Foreskin keratinocyte (primary cell): ENCODE measurements at places on chromosomes 5 and 9.
A peak's percentile ranks its signal among the peaks of the same experiment; 100 is the strongest.

DNA sequence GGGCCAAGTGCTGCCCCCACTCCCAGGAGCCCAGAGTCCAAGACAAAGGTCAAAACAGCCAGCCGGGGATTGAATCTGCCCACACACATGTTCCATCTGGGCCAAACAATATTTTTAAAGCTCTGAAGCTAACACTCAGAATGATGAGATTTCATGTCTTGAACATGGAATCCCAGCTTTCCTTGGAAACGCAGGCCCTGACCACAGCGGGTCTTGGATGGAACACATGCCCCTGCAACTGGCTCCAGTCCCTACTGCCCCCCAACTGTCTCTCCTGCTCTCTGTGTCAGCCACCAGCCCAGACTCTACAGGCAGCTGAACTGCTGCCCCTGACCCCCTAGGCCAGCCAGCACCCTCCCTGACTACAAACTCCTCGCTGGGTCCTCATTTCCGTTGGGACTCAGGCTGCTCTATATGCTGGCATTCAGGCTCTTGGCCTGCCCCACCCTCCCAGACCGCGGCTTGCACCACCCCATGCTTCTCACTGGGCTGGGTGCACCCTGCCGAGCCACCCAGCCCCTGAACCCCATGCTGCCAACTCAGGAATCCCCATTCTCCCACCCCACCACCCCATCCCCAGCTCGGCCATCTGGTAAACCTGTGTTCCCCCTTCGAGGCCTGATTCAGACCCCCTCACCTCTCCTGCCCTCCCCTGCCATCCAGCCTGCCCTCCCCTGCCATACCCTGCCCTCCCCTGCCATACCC, 71.7 kb downstream of the ADAMTS2 start:
- DNase-seq, result no peak

DNA sequence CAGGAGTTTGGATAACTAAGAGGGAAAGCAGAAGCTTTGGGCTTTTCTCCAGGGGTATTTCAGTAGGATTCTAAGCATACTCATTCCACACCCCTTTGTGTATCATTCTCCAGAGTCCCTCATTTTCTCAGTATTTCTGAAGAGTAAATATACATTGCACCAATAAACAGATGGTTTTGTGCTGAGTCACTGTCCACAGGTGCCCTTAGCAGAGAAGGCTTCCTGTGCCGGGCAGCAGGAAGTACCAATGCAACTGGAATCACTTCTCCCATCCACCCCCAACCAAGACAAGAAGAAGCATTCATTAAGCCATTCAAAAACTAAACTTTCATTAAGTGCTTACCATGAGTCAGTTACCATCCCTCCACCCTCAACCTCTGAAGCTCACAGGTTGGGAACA, 3.6 kb upstream of the CCNJL start:
- DNase-seq, result peak; percentile 88

- no peak for DNase-seq
Measured at GRCh38 chr9:20002011-20002410, 213.2 kb upstream of the SLC24A2 start.

DNA sequence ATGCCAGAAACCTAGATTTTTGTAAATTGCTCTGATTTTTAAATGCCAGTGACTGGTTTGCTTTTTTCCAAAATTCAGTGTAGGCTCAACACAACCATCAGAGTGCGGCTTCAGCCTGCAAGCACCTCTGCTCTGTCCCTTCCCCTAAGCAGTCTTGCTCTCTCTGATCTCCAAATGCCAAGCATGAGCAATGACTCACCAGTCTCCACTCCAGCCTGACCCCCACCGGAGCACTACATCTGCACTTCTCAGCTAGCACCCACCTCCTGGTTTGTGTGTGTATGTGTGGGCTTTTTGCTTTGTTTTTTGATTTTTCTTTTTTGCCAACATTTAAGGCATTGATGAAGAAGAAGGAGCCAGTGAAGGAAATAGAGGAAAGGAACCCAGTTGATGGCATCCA, 61.4 kb upstream of the ADRA1B start:
- no peak for DNase-seq

- no peak for DNase-seq
Measured at GRCh38 chr5:143433670-143434069, 30.2 kb upstream of the NR3C1 start.

GRCh38 chr5:88262116-88262515, 6.5 kb downstream of the TMEM161B start:
- peak; percentile 52 for DNase-seq

DNA sequence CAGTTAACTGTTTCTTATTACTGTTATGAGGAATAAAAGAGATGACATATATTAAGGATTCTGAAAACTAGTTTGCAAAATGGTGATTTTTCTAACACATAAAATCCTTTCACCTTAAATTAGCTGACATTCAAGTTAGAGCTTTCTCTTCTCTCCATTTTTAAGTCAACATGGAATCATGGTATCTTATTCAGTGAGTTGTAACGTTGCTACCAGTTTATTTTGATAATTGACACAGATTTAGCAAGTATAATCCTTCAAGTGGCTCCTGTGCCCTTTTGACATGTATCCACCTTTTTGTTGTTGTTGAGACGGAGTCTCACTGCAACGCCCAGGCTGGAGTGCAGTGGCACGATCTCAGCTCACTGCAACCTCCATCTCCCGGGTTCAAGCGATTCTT, 58.5 kb downstream of the CSNK1A1 start:
- DNase-seq, result no peak

DNA sequence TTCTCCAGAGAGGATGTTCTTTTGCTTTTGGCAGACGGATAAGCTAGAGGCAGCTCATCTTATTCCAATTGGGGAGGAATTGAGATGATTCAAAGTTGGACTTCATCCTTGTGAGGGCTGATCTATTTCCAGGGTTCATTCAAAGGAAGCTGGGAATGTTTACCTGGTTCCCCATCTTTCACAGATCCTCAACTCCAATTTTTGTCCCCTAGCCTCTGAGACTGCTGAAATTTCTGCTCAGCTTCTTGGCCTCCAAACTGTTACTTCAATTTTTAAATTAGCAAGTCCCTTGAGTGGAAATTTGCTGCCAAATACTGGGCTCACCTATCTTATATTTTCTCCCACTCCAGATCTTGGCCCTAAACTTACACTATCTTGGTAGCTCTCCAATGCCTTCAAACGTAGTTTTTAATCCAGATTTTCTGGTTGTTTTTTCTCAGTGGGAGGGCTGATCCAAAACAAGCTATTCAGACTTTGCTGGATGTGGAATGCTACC, 93.9 kb upstream of the NEK6 start:
- DNase-seq, result no peak

GRCh38 chr5:976849-977751, 31.5 kb upstream of the NKD2 start:
- no peak for DNase-seq

DNA sequence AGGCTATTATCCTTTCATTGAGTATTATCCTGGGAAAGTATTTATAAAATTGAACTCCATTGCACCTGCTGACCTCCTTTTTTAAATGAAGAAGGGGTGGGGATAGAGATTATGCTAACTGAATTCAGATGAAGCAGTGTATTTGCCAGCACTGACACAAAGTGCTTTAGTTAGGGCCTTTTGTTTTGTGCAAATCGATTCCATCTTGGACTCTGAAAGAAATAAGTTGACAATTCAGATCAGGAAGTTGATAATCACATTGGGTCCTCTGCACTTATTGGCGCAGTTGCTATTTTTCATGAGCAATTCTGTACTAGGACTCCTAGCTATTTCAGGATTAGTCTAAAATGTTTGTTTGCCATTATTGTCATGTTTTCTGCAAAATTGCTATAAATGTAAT, 101.6 kb upstream of the FSD1L start:
- no peak for DNase-seq

DNA sequence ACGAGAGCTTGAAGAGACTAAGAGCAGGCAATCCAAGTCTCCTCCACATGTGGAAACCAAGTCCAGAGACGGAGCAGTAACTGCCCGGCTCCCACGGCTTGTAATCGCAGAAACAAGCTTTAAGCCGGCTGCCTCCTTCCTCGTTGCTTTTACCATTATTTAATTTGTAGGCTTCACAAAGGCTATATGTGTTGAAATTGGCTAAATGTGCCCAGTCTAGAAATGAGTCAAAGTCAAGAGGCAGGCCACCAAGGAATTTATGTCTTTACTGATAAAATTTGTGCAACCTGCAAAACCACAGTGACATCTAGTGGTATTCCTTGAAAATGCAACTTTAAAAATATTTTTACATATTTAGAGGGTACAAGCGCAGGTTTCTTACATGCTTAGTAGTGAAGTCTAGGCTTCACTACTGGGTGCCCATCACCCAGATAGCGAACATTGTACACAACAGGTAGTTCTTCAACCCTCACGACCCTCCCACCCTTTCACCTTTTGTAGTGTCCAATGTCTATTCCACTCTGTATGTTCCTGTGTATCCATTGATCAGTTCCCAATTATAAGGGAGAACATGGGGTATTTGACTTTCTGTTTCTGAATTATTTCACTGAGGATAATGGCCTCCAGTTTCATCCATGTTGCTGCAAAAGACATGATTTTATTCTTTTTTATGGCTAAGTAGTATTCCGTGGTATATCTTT, 33.5 kb upstream of the EBF1 start:
- peak; percentile 38 for DNase-seq

- DNase-seq, result peak; percentile 80
Measured at GRCh38 chr5:79074641-79075040, 5.1 kb downstream of the BHMT2 start.

- no peak for DNase-seq
Measured at GRCh38 chr9:121527371-121527770, 27.7 kb upstream of the GGTA1 start.

- no peak for DNase-seq
Measured at GRCh38 chr5:59130431-59130830, 547.6 kb downstream of the RAB3C start.

- peak; percentile 9 for DNase-seq
Measured at GRCh38 chr5:164433106-164433870, 927.9 kb downstream of the MAT2B start.

DNA sequence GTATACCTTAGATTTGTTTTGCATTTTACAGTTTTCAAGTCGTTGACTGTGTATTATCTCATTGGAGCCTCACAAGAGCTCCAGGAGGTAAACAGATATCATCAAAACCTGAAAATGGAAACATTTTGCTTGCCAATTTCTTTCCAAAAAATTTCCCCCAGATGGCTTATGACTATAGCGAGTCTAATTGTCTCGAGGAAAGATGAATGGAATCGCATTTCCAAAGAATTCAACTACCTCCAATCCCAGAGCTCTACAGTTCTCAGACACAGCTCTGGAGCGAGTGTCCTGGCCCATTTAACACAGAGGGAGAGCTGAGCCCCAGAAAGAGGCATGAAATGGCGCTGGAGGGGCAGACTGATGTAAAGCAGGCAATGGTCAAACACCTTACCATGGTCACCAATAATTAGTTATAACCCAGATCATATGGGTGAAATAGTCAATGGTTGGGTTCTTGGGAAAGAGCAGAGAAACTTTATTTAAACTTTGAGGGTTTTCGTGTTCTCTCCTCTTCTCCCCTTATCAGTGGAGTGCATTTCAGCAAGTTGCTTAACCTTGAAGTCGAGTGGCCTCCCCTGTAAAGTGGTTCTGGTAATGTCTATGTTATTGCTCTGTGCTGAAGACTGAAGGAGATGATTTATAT, 168.2 kb downstream of the ZDHHC21 start:
- no peak for DNase-seq

DNA sequence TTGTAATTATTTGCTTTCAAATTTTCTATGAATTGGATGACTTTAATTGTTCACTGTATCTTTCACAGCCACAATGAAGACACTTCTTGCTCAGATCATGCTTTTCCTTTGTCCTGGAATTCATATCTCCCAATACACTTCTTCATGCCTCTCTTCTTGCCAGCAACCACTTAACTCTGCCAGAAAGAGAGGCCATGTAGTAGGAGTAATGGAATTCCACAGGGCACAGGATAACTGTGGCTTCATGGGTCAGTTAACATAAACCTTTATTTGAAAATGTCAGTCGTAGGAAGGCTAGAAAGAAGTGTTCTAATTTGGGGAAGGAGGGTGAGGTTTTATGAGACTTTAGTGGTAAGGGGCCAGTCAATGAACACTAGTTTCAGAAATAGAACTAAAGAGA, 190.3 kb downstream of the TMEM167A start:
- no peak for DNase-seq

DNA sequence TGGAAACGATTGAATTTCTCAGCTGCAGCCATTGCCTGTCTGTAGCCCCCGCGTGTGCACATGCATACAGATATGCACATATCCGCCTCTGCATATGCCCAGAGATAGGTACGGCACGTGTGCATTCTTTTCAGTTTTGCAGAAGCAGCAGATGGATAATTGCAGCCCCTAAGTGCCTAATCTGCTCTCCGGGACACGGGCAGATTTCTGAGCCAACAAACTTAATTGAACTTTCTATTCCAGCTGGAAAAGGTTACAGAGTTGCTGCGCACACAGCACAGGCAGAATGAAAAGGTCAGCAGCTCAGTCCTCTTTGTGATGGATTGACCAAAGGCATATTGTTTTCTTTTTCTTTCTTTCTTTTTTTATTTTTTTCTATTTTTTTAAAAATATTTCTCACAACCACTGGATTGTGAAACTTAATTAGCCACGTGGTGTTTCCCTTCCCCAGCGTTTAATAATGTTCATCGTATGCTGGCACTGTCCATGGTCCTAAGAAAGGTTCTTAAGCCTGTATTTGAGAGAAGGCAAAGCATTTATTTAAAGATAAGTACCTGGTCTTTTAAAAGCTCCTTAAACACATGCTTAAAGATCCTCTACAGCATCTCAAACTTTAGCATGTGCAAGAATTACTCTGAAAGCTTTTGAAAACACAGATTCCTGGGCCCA, 270.2 kb upstream of the BRINP1 start:
- DNase-seq, result no peak

DNA sequence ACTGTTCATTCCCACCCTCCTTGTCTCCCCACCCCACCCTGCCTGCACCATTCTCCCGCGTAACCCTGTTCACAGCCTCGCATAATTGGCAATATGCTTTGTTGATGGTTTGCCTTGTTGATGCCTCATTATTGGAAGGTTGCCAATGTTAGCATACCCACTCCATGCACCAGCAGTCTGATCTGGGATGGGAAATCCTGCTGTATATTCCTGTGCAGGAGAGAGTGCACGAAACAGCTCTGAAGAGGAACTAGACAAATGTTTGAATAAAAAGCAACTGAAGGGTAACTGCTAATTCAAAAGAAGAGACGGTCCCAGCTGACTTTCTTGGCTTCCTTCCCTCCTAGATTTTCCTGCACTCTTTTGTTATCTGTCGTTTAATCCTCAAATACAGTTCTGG, 271.7 kb upstream of the TLE4 start:
- DNase-seq, result no peak
